ENCODE measurements at places on chromosomes 3 and 15.

DNA sequence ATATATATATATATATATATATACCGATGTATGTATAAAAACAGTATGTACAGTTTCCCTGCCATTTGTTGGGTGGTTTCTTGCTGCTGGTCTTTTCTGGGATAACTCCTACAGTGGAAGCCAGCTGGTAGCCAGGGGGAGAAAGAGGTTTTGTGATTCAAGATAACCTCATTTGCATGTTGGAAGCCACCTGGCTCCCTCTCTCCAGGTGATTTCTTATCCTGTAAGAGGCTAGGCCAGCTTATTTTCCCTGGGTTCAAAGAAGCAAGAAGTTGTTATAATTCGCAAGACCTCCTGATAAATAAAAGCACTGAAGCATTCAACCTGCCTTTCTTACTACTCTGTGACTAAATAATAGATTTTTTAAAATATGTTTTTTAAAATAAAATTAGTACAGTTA lies 443.3 kb downstream of the VGLL3 start:
- no peak for DNase-seq

GRCh38 chr3:181561139-181562031 lies 150.3 kb upstream of the SOX2 start:
- no peak for DNase-seq

GRCh38 chr3:26118165-26118564 lies 328.3 kb downstream of the OXSM start:
- DNase-seq, result no peak

GRCh38 chr3:71243229-71243628 lies 340.3 kb downstream of the FOXP1 start:
- DNase-seq, result no peak

DNA sequence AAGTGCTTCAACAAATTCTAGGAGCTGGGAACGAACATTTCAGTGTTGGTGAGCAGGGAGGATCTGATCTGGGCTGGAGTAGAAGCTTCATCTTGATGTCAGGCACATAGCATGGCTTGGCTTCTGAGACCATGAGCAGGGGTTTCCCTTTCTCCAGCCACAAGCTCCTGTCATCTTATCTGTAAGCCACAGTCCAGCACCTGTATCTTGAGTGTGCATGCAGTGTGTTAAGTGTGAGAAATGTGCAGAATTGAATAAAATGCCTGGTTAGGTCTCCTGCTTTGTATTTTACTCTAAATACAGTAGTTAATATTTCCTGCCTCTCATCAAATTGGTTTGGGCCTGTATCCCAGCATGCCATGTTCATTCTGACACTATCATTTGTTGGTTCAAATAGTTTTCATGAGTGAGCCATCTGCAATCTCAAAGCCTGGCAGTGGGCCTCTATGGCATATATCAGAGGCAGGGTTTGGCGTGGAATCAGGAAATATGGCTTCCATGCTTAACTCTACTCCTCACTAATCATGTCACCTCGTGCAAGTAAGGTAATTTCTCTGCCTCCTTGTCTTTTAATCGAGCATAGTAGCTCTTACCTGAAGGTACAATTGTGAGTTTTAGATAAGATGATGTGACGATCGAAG lies 43.3 kb downstream of the TLNRD1 start:
- no peak for DNase-seq

GRCh38 chr3:142779591-142779990 lies 55.8 kb downstream of the TRPC1 start:
- no peak for DNase-seq

DNA sequence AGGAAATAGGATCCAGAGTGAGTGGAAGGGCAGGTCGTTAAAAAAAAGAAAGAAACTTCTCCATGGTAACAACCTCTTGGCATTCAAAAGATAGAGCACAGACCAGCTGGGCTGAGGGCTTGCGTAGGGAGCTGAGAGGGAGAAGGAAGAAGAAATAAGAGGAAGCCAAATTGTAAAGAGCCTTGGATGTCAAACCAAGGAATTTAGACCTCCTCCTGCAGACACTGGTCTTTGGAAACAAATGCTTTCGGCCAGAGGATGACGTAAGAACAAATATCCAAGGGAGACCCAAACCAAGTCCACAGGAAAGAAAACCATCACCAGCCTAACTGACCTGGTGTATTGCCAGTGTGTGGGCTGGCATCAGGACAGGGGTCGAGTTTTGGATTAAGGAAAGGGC lies 155.2 kb downstream of the UACA start:
- no peak for DNase-seq

GRCh38 chr3:124768812-124769211 lies 38.6 kb downstream of the UMPS start:
- DNase-seq, result no peak

DNA sequence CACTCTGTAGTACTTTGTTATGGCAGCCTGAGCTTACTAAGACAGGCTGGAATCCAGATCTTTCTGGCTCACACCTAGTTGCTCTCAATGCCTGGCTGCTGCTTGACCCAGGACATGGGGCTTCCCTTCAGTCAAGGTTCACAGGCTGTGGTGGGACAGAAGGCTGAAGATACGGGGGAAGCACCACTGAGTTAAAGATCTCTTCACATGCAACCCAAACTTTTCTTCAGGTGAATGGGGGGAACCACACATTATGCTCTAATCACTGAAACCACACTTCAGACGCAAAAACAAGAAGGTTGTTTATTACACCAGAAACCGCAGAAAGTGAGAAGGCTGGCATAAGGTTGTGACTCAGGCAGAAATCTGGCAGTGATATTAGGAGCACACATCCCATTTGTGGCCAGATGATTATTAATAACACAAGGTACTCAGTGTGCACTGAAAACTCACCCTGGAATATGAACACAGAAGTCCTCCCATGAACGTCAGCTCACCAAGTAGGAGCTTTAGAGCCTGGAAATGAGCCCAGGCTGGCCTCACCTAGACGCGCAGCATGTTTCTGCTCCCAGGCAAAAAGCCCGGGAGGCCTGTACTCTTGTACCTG lies 230.5 kb upstream of the CHRNA7 start:
- DNase-seq, result no peak

- DNase-seq, result peak; percentile 86
These were observed 282.0 kb upstream of the VEPH1 start for GRCh38 chr3:157785102-157785826.

DNA sequence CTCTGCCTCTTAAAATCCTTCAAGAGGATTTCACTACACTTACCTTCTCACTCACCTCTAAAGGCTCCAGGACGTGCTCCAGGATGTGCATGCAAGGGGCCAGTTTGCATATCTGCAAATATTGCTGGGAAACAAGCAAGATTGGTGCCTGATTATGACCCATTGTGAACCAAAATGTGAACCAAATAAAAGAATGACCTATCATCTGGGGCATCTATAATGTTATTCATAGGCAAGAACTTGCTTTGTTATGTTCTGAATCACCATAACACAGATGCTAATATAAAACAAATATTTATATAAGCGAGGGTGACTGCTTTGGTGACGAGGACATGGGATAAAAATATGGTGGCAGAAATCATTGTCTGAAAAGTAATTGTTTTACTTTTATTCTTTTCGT lies 5.5 kb downstream of the IL12A start:
- no peak for DNase-seq

DNA sequence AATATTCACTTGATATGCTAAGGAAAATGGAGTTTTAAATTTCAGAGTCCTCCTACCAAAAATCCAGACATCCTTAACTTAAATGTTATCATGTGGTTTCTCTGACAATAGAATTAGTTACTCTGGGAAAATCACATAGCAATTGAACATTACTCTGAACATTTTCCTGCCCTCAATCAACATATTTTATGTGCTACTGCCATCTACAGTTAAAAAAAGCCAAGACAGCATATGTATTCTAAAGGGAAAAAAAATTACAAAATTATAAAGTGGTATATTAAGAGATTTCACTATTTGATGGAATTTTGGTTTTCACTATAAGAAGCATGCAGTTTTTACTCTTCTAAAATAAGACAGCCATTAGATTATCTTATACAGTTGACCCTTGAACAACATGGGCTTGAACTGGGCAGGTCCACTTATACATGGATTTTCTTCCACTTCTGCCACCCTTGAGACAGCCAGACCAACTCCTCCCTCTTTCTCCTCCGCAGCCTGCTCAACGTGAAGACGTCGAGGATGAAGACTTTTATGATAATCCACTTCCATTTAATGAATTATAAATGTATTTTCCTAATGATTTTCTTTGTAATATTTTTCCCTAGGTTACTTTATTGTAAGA lies 122.3 kb downstream of the ATP1B3 start:
- no peak for DNase-seq

GRCh38 chr3:81676706-81677456 lies 84.6 kb downstream of the GBE1 start:
- DNase-seq, result no peak

- no peak for DNase-seq
These were observed 41.4 kb upstream of the BSN start for GRCh38 chr3:49512781-49513355.

GRCh38 chr3:150890295-150890694 lies 14.9 kb downstream of the MINDY4B start:
- DNase-seq, result no peak

DNA sequence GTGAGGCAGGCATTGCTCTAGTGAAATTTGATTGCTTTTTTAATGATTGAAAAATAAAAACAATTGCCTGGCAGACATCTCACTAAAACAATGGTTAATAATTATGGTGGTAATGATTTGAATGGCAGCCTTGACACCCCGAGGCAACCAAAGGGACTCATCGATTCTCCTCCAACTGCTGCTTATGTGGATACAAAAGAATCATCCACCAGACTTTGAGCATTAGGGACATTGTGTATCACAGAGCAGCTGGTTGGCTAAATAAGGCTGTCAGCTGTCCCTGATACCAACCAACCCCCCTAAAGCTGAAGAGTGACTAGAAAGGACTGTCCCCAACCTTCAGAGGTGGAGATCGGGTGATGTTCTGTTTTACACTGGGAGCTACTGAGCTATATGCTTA lies 1.7 kb upstream of the CD47 start:
- no peak for DNase-seq

DNA sequence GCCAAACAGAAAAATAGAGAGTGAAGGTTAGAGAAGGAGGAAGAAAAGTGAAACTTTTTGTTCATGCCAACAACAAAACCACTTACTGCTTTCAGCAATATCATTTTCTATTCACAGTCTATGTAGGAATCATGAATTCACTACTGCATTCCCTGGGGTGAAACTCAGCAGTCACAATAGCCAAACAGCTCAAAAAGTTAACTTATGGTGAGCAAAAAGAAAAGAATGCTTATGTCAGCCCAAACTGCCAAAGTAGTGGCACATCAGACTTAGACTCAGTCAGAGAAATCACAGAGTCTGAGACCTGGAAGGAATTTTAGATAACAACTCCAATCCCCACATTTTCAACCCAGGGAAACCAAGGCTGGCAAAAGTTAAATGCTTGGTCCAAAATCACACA lies 238.7 kb upstream of the TMCO5A start:
- DNase-seq, result peak; percentile 21

GRCh38 chr15:98384328-98385029 lies 263.9 kb upstream of the IGF1R start:
- no peak for DNase-seq

DNA sequence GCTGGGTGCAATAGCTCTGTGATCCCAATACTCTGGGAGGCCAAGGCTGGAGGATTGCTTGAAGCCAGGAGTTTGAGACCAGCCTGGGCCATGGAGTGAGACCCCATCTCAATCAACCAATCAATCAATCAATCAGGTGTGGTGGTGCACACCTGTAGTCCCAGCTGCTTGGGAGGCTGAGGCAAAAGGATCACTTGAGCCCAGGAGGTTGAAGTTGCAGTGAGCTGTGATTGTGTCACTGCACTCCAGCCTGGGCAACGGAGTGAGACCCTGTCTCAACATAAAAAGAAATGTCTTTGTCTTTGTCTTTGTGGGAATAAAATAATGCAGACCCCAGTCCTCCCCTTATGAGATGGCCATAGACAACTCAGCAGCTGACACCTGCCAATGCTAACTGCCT lies 34.9 kb upstream of the TLE3 start:
- no peak for DNase-seq

DNA sequence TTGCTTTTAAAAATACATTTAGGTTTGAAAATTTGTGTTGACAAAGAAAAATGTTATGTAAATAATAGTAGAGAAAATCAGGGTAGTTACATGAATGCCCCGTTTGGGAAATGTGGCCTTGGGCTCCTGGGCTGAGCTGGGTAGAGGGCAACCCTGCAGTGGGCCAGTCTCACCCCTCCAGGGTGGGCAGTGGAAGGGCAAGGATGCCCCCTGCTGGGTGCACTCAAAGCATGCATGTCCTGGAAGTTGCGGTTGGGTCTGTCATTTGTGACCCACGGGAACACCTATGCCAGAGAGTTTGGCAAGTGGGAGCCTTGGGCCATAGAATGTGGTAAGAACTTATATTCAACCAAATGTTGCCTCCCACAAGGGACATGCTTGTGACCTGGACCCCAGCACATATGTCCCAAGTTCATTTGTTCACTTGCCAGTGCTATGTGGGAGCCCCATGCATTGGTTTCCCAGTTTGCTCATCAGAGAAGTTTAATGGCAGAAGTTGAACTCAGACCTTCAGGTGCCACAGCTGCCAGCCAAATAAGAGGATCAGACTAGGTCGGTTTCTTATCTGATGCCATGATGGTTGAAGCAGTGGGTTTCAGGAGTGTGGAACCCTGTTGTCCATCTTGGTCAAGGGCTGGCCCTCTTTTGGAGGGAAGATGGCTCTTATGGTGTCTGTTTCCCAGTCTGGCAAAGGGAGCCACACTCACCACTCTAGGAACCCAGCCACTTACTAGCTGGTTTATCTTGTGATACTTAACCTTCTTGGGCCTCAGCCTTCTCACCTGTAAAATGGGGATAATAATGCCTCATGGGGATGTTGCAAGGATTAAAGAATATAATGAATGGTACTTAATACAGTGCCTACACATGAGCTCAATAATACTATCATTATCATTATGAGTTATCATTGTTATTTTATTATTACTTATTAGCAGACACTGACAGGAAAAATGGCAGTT lies 2.5 kb upstream of the PLCB2 start:
- DNase-seq, result no peak

GRCh38 chr3:124878561-124879336 lies 8.4 kb downstream of the ITGB5 start:
- DNase-seq, result peak; percentile 68

DNA sequence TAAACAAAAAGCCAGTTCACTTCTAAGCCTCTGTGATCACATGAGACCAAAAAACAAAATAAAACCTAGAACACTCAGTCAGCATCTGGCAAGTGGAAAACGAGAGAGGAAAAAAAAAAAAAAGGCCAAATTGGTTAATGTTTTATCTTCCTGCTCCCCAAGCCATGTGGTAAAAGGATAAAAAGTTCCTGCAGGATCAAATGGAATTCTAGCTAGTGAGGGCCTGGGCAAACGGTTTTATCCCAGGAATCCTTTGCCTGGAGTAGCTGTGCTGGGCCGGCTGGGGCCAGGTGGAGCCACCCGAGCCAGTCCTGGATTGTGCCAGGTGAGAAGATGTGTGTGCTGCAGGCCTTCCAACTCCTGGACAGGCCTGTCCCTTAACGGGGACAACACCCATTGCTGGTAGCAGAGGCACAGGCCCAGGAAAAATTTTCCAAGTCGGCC lies 13.2 kb downstream of the SMAD6 start:
- DNase-seq, result no peak

- no peak for DNase-seq
These were observed 81.9 kb upstream of the SLC25A36 start for GRCh38 chr3:140859592-140860336.

- no peak for DNase-seq
These were observed 584.8 kb downstream of the DIPK2A start for GRCh38 chr3:144556392-144556791.

Data from retinal pigment epithelial cell (primary cell).